ENCODE measurements at places on chromosomes 7 and 10.
A peak's percentile ranks its signal among the peaks of the same experiment; 100 is the strongest.

GRCh38 chr10:119724593-119725516, 995 bp upstream of the INPP5F start:
- no peaks in the 10 kb centered on the region for H3K36me3 ChIP-seq
- H3K4me1 ChIP-seq = peaks cover 24% of the 10 kb centered on the region
- H3K27ac ChIP-seq = peak overlapping the region; percentile 68
- no peak for DNase-seq
- H3K27me3 ChIP-seq = no peaks in the 10 kb centered on the region
- H3K4me3 ChIP-seq = peak overlapping the region; percentile 82

- H3K4me3 ChIP-seq = no peak overlapping the region
- no peaks in the 10 kb centered on the region for H3K27me3 ChIP-seq
- DNase-seq = no peak
- peaks cover 7% of the 10 kb centered on the region for H3K4me1 ChIP-seq
Measured at GRCh38 chr7:83672157-83672556, 23.2 kb upstream of the SEMA3E start.

- no peak overlapping the region for H3K27ac ChIP-seq
- DNase-seq = no peak
- no peaks in the 10 kb centered on the region for H3K4me1 ChIP-seq
- H3K4me3 ChIP-seq = no peak overlapping the region
- no peaks in the 10 kb centered on the region for H3K36me3 ChIP-seq
Measured at GRCh38 chr7:151379534-151380198, 30.2 kb downstream of the WDR86 start.

DNA sequence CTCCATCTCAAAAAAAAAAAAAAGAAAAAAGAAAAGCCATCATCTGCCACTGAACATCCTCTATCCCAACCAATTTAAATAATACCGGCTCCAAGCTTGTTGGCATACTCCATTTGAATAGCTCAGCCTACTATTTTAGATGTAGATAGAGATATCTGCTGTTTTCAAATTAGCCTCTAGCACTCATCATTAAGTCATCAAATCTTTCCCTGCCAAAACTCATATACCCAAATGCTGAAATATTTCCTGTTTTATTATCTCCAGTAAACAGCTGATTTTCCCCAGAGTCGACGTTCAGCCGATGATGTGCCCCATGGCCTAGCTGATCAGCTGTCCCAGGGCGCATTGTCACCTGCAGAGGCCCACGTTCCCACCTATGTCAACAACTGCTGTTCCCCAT, 34.5 kb upstream of the FRMD4A start:
- H3K27ac ChIP-seq = no peak overlapping the region
- H3K4me3 ChIP-seq = no peak overlapping the region
- DNase-seq = no peak
- H3K4me1 ChIP-seq = no peaks in the 10 kb centered on the region

DNA sequence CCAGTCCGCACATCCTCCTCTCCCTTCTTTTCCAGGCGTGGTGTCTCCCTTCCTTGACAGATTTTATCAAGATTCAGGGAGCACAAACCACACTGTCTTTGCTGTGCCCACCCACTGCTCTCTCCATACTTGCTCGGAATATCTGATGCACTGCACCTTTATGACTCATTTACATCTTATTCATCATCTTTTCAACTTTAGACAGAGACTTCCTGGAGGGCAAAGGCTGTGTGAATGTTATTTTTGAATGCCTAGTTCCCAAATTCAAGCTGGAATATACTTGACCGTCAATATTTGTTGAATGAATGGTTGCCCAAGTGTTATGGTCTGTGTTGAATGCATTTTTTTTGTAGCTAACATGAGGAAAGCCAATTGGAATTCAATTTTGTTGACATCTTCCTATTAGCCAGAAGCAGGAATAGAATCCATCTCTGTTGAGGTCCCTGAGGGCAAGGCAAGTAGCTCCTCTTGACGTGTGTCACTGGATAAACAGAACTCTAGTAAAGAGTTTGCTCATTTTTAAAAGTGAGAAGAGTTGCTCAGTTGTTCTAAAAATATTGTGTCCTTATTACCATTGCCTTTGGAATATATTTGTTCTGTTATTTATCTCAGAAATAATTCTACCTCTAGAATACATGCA, 95.0 kb downstream of the KLF6 start:
- peaks cover 18% of the 10 kb centered on the region for H3K4me1 ChIP-seq
- no peaks in the 10 kb centered on the region for H3K27me3 ChIP-seq
- peak overlapping the region; percentile 81 for H3K27ac ChIP-seq
- no peaks in the 10 kb centered on the region for H3K36me3 ChIP-seq
- H3K4me3 ChIP-seq = no peak overlapping the region
- DNase-seq = peak; percentile 58

Measured in PC-3 (cell line).